ENCODE measurements at places on chromosomes 12 and 14.

- DNase-seq, result no peak
Measured at GRCh38 chr12:67459173-67459572, 189.4 kb upstream of the DYRK2 start.

DNA sequence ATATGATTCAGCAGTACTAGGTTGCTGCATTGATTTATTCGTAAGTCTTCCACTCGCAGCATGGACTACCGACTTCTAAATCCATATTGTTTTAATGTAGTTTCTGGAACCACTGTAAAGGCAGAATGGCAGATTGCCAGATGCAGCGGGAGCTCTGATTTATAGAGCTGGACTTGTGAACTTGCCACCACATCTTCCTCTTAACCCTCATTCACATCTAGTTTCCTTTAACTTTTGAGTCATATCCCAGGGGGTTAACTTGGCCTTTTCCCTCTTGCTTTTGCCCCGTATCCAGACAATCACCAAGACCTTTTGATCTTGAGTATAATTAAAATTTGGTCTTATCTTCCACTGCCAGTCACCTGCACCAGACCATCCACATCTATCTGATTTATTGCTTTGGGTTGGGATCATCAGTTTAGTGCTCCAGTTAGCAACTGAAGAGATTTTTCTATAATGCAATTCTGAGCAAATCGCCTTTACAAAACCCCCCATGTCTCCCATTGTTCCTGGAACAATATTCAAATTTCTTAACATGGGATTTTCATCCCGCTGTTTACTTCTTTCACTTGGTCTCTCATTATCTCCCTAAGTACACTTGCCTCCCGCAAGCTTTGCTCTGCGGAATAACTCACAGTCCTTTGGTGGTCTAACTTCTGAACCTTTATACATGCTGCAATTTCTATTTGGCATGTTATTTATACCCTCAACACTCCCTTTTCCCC, 130.5 kb downstream of the ACSS3 start:
- DNase-seq, result peak; percentile 45

- no peak for DNase-seq
Measured at GRCh38 chr12:39393179-39393578, 49.7 kb downstream of the KIF21A start.

DNA sequence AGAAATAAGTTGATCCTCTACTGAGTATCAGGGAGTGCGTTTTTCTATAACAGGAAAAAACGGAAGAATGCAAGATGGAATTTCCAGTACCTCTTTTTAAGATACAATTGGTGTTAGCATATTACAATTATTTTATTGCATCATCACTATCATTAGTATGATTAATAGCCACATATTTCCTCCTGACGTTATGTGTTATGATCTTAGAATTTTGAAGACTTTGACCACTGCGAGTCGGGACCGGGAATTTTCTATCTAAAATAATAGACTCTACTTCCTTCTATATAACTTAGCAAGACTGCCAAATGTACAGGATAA, 679 bp upstream of the SAV1 start:
- no peak for DNase-seq

- no peak for DNase-seq
Measured at GRCh38 chr12:58967561-58967960, 47.3 kb upstream of the LRIG3 start.

GRCh38 chr12:45377815-45378214, 161.9 kb downstream of the ANO6 start:
- DNase-seq, result no peak

- DNase-seq, result no peak
Measured at GRCh38 chr14:88993946-88994345, 169.5 kb downstream of the TTC8 start.

- DNase-seq, result no peak
Measured at GRCh38 chr12:111046896-111047295, 126.5 kb upstream of the MYL2 start.

DNA sequence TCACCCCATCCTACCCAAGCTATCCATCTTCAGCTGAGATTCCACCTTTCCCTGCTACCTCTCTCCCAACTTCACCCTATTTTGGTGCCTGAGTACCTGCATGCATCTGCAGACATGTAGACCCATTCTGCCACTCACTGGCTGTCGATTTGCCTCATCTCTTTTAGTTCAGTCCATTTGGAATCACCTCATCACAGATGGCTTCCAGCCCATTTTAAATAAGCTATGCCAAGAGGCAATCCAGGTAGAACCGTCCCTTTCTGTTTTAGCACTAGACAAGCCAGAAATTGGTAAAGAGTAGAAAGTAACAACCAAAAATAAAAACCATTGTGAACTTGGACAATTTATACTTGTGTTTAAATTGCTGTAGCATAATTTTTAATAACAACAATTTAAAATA, 11.3 kb downstream of the SLC35F4 start:
- no peak for DNase-seq

DNA sequence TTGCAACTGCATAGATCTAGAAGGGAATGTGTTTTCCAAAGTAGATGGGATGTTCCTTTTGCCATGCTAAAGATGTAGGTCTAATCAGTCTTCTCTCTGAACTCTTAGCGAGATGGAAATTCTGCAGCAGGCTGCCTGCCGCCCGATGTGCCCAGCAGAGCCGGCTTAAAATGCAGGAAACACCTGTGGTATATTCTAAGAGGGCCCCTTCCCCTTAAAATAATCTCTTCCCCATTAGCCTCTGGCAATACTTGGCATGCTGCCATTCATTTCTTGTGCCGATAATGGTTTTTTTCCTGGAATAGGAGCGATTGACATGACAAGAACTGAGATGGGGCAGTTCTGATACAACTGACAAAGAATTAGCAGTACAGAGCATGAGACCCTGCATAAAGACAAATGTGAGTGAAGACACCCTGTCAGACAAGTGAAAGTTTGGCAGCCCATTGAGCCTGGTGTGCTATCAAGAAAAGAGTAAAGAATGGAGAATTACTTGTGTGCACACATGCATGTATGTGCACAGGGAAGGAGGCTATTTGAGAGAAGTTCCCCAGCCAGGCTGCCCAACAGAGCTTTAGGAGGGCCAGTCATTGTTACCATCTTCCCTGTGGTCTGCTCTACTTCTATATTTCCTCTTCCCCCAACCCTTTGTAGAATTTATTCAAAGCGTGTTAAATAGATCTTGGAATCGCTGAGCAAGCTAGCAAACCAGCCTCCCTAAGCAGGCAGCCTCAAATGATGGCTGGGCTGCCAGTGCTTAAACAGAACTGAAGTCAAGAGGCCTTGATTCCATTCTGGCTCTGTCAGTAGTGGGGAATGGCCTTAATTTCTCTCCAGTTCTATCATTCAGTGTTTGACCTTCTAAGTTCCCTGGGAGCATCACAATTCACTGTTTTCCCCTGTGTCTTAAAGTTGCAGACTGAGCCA, 29.6 kb upstream of the NTF3 start:
- no peak for DNase-seq

DNA sequence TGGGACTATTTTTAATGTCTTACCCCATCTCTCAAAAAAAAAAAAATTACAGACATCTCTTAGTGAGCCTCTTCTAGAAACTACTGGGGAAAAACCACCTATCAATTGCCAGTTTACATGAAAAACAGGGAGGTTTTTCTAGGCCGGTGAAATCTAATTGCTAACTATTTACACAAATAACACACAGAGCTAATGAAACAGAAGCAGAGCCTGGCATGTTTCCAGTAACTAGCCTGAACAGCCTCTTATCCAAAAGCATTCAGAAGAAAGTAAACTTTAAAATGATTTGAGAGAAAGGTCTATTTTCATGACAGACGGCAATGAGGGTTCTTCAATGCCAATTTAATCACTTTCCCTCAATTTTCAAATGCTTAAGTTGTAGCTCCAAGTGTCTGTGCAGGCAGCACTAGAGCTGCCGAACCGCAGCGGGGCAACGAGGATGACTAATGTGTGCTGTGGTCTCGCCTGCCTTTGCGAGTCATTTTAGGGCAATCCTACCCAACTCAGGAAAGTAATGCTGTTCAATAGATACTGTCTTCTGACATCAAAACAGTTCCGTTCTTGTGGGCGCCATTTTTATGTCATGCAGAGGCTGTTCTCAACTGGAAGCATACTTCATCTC, 84.6 kb downstream of the SETD3 start:
- DNase-seq, result peak; percentile 64

GRCh38 chr14:33764876-33765650, 185.8 kb downstream of the EGLN3 start:
- no peak for DNase-seq

- no peak for DNase-seq
Measured at GRCh38 chr14:81485781-81486180, 47.9 kb downstream of the SEL1L start.

- DNase-seq, result no peak
Measured at GRCh38 chr14:34180869-34181268, 230.0 kb upstream of the EGLN3 start.

DNA sequence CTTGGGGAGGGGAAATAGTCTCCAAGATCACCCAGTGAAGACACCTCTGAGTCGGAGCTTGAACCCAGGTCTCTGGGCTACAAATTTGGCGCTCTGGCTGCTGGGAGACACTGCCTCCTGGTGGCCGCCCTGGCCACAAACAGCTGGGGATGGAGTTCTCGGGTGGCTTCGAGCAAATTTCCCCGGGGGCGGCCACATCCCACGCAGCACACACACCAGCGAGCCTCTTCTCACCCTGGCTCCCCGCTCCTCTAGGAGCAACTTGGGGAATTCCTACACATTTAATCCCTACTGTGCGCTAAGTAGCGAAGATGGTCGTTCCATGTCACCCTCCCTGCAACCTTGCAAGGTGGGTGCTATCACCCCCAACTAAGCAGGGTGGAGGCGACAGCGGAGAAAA, 66.2 kb upstream of the BEGAIN start:
- no peak for DNase-seq

- DNase-seq, result no peak
Measured at GRCh38 chr14:72600551-72601330, 293.2 kb downstream of the DPF3 start.

DNA sequence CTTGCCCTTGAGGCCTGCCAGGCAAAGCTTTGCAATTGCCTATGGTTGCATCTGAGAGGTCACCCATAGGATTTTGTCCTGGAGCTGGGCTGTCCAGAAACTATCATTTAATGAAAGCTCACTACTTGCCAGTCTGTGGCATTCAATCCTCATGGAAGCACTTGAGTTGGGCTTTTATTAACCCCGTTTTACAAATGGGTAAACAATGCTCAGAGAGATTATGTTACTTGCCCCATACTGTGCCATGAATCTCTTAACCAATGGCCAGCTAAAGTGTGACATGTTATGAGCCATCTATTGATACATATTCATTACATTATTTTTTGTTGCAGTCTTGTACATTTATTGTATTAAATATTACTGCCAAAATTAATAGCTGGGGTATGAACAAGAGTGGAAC, 35.9 kb downstream of the PDZRN4 start:
- DNase-seq, result peak; percentile 13

GRCh38 chr12:121223292-121224285, 13.7 kb downstream of the P2RX4 start:
- DNase-seq, result no peak

- no peak for DNase-seq
Measured at GRCh38 chr12:82721726-82722125, 35.0 kb downstream of the TMTC2 start.

- no peak for DNase-seq
Measured at GRCh38 chr14:40003773-40004172, 571.5 kb upstream of the FBXO33 start.

DNA sequence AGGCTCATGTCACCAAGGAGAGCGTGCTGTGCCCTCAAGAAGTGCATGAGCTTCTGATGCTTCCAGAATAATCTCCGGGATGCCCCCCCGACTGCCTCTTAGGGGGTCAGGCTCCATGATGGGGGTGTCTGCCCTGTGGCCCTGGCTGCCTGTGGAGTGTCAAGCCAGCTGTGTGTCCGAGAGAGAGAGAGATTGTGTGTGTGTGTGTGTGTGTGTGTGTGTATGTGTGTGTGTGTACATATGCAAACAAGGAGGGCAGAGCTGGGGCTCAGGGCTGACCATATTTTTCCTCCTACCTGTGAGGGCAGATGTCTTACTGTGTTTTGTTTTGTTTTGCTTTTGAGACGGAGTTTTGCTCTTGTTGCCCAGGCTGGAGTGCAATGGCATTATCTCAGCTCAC, 5.6 kb upstream of the ALDH2 start:
- no peak for DNase-seq

DNA sequence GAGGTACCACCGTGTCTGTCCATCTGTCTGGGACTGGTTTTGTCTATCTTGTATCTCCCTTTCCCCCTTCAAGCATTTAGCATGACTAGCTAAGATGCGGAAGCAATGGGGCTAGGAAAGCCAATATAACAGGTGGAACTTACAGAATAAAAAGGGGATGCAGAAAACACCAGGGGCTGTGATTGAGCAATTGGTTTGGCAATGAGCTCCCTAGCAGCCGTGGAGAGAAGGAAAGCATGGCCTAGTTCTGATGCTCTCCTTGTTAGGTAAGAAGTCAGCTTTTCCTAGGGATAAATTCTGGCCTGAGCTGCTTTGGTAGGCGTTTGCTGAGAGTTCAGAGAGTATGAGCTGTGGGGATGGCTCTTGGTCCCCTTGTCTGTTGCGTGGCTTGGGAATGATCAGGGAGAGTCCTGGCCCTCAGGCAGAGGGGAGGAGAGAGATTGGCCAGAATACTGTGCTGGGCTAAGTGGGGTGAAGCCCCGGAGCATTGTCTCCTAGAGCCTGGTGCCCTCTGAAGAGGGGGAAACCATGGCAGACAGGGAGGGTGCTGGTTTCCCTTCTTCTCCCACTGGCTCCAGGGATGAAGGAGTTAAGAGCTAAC, 7.1 kb downstream of the SETD1B start:
- no peak for DNase-seq

DNA sequence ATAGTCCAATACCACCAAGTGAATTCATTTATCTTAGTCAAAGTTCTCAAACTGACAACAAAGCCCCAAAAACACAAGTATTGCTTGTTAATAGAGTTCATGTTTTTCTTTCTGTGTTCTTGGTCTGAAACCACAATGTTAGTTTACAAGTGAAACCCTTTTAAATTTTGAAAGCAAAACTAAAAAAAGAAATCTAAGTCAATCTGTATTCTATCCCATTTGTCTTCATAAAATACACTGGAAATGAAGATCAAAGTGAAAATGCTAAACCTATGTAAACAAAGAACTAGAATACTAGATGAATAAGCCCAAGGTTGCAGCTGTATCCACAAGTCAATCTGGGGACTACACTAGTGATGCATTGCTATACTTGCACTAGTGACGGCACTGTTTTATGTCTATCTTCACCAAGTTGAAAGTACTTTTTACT, 10.4 kb downstream of the MAP4K5 start:
- no peak for DNase-seq

GRCh38 chr12:27243804-27244688, at the start of gene STK38L:
Gene STK38L, plus strand, starts transcription at chr12:27244286. Its CDS starts 53,435 bp downstream, at chr12:27297721.
- peak; percentile 51 for DNase-seq

- peak; percentile 84 for DNase-seq
Measured at GRCh38 chr14:101408077-101408831, 153.0 kb upstream of the DIO3 start.

GRCh38 chr14:99910337-99911309, 117.4 kb downstream of the EML1 start:
- no peak for DNase-seq

DNA sequence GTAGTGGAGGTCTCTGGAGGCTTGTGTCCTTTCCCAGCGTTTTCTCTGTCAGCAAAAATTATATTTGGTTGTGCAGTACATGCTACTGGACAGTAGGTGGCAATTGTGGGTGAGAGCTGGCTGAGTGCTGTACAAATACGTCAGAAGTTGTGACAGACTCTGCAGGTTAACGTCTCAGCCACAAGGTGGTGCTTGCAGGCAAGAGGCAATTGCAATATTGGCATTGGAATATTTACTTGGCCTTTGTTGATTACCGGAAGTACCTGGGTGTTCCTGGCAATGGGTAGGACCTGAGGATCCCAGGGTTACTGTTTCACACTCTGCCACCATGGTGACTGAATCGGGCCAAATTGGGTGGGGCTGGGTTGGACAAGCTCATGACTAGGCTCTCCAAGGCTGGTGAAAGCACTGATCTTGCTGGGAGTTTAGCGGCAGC, 333.9 kb upstream of the LMO3 start:
- DNase-seq, result peak; percentile 57
